HFFc6 (cell line): ENCODE measurements at places on chromosomes 4 and X.

DNA sequence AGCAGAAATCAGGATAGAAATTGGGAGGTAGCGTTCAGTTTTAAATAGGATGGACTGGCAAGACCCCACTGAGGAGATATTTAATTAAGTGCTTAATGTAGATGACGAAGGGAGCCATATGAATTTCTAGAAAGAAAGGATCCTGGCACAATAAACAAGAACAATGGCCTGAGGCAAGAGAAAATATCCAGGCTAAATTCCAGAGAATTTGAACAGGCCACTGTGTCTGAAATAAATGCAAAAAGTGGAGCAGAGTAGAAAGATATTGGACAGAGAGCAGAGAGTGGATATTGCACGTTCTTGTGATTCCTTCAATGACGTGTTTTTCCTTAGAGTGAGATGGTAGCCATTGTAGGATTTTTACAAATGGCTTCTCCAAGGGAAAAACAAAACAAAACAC lies 1504.8 kb downstream of the C4orf33 start:
- DNase-seq, result peak; percentile 25

DNA sequence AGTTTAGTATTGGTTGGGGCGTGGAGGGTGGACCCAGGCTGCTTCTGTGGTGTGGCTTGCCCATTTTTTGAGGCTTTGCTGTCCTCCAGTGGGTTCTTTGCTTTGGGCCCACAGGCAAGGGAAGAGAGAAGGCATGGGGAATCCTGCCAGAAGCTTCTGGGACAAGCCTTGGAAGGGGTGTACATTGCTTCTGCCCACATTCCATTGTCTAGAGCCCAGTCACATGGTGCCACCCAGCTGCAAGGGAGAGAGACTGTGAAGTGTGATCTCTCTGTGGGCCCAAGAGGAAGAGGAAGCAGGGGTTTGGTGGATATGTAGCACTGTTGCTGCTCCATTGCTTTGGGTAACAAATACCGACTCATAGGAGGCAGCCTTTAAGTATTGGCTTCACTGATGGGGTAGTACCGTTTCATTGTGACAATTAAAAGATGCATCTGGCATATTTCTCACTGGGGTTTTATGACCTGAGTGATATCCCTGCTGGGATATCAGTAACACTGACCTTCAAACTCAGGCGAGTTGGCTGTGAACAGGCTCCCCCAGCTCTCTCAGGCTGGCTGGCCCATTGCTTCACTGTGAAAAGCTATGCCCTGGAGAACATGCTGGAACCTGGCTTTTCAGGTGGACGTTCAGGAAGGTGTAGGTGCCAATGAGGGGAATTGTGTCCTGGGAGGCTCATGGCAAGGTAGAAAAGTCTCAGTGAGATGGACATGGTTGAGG lies 85.9 kb downstream of the CLDN34 start:
- DNase-seq, result peak; percentile 4

GRCh38 chr4:152937336-152938236 lies 1.5 kb downstream of the FHDC1 start:
- no peak for DNase-seq

DNA sequence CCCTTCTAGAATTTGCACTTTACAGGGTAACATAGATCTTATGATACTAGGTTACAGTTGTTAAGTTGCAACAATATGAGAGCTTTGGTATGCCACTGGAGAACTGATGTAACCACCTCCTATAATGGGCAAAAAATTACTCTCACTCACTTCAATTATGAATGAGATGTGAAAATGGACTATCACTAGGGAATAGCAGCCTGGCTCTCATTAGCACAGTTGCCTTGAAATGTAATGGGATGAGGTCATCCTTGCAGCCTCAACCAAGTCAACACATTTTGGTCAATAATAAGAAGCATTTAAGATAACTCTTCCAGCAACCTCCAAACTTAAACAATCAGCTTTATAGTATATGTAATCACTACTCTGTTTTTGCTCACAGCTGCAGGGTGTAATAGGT lies 69.4 kb downstream of the TBC1D9 start:
- DNase-seq, result no peak

DNA sequence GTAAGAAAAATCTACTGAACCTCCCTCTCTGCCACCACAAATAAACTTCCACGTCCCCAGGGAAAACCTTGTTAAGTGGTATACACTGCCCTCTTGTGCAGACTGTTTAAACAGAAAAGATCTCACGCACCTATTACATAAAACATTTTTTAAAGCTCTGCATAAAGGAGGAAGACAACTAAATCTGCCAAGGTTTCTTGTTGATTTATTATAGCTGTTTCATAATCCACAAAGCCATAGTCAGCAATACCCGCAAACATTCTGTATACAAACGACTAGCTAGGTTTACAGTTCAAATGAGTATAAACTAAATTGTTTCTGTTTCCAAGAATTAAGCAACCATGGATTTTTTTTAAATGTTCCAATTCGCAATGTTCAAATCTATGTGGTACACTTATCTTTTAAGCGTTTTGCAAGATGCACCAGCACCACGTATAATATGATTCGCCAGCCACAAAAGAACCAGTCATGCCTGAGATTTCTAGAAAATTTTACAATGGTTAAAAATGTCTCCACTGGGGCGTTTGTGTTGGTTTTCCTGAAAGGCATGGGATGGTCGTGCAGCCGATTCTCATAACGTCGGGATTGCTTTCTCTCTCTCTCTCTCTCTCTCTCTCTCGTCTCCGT lies 164.6 kb downstream of the PRKX start:
- peak; percentile 62 for DNase-seq

- peak; percentile 21 for DNase-seq
These were observed 58.1 kb downstream of the LINC00632 start for GRCh38 chrX:140767646-140768045.

- no peak for DNase-seq
These were observed 472.4 kb downstream of the ZNF674 start for GRCh38 chrX:46072791-46073190.

GRCh38 chr4:16117164-16117563 lies 33.3 kb upstream of the PROM1 start:
- no peak for DNase-seq

DNA sequence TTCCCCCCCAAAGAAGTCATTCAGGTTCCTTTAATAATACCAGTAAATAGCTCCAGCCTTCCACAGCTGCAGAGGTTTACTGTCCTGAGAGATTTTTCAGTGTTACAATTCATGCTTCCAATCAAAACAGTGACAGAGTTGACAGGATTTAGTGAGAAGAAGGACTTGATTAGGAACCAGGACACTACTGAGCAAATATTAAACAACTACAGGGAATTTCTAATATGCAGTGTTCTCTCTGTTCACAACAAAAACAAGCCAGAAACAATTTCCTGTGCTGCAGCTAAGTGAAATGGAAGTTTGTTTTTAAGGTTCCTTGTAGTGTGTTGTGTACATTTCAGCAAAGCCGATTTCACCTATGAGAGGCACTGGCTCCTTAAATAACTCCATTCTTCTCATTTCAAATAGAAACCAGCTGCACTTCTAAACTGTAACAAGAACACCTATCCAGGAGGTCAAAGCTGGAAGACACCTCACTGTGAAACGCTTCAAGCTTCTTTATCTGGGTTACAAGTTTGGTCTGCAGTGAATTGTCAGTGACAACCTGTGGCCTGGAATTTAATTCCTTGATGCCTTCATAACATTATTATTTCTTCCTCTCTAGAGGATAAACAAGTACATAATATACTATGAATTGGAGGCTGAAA lies 149.3 kb downstream of the RASL11B start:
- no peak for DNase-seq

GRCh38 chr4:38138363-38138762 lies 178.2 kb downstream of the PTTG2 start:
- DNase-seq, result no peak

DNA sequence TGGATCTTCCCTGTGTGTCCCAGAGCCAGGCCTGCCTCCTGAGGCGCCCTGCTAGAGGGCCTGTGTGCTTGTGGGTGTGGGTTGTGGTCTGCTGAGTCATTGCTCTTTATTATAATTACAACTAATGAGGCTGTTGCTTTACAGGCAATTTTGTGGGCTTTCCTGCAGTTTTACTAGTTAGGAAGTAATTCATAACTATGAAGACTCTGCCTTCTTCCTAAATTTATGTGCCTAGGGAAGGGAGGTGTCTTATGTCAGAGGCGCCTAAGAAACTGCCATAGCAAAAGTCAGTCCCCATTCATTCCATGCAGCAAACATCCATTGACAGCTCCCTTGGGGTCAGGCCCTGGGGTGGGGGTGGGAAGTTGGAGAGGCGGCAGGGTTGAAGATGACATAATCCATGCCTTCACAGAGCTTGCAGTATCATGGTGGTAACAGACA lies 359.2 kb downstream of the IDS start:
- no peak for DNase-seq

DNA sequence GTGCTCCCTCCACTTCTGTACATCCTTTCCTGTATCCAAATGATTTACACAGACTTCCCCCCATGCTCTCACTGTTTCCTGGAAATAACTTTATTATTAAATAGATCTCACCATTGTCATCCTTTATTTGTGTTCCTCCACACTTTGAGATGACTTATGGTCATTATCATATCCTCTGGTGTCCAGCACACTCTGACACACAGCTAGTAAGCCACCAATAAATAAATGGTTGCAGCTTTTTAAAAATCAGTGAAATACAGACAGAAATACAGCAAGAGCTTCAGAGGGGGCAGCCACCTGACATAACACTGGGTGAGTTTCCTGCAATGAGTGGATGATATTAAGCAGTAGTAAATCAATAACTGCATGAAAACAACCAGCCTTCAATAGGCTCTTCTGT lies 2036.4 kb upstream of the AGA start:
- DNase-seq, result no peak

GRCh38 chr4:123997776-123998449 lies 601.3 kb downstream of the SPRY1 start:
- no peak for DNase-seq
